RWPE1 (cell line): ENCODE measurements at places on chromosomes 5 and 9.

DNA sequence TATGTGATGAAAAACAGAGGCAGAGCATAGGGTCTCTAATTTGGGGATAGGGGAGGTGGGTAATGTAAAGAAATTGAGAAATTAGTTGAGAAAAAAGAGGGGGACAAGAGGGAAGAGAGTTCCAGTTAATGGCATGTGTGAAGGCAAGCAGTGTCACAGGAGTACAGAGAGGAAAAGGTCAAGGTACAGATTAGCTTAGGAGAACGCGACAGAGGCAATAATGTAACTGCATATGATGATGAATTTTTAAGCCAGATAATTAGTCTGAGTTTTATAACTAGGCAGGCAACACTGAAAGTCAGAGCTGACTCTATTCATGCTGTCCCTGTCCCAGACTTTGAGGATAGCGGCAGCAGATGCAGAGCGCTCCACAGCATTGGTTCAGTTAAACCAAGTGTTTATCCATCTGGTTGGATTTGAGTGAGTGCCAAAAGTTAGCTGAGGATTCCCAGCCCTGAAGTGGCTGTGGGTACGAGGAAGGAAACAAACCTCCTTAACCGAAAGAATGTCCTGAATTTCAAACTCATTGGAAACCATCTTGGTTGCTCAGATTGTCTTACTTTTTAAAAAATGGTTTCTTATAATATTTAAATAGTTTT lies 315.2 kb downstream of the ARHGAP26 start:
- DNase-seq = no peak

DNA sequence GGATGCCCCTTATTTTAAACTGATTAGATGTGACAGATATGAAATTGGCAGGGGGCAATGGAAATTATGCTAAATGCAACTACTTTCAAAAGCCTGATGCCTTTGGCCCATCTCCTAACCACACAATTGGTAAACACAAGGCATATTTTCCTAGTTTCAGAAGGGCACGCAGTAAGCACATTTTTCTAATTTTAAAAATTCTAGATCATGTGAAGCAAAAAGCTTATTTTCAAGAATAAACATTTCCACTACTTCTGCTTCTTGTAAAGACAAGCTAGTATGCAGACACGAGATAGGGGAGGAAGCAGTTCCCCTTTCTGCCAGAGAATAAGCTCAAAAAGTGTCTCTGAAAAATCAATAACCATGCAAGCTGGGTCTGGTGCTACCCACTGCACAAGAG lies 67.7 kb downstream of the ABCA1 start:
- no peak for DNase-seq

DNA sequence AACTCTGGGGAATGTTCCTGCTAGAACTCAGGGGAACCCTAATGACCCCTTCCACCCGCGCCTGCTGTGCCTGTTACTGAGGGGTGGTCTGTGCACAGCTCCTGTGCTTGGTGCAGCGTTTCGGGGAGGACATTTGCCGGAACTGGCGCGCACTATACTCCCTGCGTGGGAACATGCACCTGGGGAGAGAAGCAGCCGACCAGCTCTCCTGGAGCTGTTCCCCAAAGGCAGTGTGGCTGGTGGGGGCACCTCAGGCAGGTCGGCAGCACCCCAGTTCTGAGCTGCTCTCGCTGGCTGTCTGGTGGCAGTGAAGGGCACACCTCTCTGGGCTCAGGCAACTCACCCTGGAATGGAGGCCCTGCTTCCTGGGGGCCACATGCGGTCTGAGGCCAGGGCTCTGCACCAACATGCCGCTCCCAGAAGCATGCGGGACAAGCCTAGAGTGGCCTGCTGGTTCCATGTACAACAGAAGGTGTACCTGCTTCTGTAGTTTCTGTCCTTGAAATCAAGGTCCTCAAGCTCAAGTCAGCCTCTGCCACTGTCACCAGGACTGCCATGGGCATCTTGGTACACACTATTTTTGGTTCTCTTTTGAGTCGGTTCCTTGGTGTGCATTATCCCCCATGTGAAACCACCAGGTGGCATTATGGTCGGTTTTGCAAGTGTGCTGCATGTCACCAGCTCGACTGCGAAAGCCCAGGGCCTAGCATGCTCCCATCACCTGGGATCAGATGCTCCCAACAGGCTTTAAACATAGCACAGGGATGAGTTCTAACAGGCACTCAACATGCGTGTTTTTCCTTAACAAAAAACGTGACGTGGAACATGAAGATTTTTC lies 7.8 kb upstream of the MRNIP start:
- DNase-seq = no peak

DNA sequence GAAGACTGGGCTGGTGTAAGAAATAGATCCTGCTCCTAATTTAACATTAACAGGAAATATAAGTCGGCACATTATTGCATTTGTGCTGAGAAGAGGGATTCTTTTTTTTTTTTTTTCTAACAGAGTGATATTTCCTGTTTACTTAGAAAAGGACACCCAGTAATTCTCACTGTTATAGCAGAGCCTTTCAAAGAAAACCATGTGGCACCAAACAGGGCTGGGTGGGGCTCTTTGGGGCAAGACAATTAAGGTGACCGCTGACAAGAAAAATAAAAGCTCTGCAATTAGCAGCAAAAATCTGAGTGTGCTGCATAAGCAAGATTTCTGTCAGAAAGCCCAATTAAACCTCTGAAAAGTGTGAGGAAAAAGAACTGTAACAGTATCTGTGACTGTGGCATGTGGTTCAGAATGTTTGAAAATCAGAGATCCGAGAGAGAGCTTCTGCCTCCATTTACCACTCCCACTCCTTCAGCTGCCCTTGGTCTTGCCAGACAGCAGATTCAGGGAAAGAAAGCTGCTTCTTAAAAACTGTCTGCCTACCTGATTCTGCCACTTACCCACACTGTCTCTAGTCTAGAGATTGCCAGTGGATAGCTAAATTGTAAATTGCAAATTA lies 77.1 kb upstream of the IQGAP2 start:
- DNase-seq = no peak

GRCh38 chr5:36228505-36228904 lies 13.2 kb downstream of the NADK2 start:
- no peak for DNase-seq

DNA sequence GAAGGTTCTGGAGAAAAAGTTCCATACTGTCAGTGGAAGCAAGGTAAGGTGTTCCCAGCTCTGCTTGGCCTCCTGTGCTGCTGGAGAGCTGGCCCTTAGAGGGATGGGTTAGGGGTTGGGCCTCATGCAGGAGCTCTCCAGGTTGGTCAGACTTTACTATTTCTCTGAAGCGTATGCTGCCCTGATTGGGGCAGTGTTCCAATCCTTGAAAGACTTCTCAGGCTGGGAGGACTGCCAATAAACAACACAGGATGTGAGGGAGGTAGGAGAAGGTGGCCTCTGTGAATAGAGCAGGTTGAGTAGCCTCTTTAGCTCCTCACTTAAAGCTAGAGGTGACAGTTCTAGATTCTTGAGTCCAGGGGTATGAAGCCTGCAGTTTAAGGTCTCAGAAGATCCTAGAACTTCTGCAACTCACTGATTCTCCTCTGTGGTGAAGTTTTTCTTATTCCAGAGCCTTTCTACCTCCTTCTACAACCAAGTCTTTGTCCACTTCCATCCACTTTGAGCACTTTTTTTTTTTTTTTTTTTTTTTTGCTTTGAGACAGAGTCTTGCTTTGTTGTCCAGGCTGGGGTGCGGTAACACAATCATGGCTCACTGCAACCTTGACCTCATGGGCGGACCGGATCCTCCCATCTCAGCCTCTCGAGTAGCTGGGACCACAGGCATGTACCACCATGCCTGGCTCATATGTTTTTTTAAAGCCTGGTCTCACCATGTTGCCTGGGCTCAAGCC lies 3.0 kb downstream of the HNRNPAB start:
- no peak for DNase-seq

DNA sequence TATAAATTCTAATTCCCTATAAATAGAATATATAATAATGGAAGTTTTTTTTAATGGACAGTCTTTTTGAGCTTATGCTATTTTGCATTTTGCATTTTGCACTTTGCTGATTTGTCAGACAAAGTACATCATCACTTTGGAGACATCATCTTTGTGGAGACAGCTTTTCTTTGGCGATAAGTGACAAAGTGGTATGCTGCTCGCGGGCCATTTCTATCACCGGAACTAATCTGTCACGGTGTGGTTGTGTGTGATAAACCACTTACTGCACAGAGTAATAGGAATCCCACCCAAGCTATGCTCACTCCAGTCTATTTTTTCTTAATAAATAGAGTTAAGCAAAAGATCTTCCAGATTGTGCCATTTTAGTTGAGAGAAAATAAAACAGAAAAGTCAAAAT lies 133.1 kb downstream of the MACIR start:
- DNase-seq = no peak

- DNase-seq = no peak
These were observed 219.0 kb downstream of the DMAC1 start for GRCh38 chr9:7580568-7580967.

DNA sequence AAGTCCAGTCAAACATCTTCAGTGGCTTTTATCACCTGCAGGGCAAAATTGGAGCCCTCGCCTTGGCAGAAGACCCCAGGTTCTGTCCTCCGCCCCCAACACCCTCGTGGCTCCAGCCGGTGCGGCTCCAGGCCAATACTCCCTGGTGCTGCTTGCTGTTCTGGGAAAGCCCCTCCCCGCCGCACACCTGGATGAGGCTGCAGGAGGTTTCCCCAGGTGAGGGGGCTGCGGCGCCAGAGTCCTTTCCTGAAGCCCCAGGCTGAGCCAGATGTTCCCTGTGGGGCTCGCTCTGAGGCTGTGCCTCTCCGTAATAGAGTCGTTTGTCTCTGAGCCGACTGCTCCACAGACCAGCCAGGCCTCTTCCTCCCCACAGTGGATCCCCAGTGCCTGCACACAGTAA lies 375.4 kb upstream of the IRX1 start:
- DNase-seq = no peak
